Germinal center (tissue), 1 donor: ENCODE measurements at places on chromosomes 16 and 17.

- no peak for DNase-seq
These were observed 1406.0 kb upstream of the CDH8 start for GRCh38 chr16:63442246-63442645.

- DNase-seq, result no peak
These were observed 570.5 kb downstream of the WWOX start for GRCh38 chr16:78669994-78670393.

GRCh38 chr16:813204-813915, 12.8 kb upstream of the GNG13 start:
- peak; percentile 49 for DNase-seq

- DNase-seq, result no peak
These were observed 151.5 kb upstream of the GOT2 start for GRCh38 chr16:58885528-58886170.

GRCh38 chr16:84617041-84617790, 662 bp downstream of the COTL1 start:
- DNase-seq, result peak; percentile 54

DNA sequence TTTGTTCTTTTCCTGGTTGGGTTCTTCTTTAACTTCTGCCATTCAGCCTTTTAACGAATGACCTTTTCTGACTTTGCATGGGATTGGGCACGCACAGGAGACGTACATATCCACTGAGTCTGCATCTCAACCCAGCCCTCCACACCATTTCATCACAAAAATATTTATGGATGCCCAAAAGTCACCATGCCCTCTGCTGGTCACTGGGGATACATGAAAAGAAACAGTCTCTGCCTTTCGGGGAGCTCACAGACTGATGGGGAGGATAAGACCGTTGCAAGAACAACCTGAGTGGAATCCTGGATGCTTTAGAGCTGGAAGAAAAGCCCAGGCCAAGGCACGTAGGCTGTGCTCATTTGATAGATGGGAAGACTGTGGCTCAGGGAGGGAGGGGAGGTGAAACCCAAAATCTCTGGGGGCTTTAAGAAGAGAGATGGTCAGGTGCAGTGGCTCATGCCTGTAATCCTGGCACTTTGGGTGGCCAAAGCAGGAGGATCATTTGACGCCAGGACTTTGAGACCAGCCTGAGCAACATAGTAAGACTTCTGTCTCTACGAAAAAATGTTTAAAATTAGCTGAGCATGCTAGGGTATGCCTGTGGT, 7.9 kb upstream of the MT2A start:
- peak; percentile 46 for DNase-seq
